ENCODE measurements at places on chromosomes 13 and 19.

DNA sequence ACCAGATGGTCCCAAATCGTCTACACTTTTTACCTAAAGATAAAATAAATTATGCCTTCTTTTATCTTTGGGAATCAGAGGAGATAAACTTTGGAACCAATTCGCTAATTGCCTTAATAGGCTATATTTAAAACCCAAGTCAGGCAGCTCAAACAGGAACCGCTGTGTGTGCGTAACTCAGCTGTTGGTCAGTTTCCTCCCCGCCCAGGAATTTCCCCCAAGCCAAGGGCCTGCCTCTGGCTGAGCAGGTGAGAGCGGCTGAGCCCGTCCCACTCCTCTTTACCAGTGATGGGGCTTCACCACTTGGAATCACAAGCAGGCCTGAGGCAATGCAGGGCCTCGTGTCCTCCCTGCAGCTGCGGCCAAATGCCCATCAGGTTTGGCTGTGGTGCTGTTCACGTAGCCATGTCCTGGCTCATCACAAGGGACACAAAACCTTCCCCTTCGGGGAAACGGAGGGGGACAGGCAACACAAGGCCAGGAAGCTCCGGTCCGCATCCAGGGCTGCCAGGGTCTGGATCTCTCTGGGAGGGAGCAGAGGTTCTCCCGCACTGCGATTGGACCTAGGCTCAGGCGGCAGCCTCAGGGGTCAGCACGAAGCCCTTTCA is 503 bp upstream of the SLC7A9 start:
- DNase-seq = no peak

DNA sequence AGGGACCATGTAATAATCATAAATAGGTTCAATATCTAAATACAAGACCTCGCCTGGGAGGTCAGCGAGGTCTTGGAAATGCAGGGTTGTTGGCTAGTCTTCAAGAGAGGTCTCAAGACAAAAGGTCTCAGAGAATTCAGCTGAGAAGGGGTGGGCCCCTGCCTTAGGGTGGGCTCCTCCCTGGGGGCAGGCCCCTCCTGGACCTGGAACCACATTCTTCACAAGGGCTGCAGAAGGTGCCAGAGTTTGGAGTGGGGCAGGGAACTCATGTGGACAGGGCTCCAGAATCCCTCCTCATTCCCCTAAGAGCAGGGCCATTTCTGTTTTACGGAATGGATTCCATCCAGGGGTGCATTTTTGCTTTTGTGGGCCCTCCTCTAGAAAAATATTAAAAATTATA is 10.2 kb downstream of the CEACAM18 start:
- no peak for DNase-seq

DNA sequence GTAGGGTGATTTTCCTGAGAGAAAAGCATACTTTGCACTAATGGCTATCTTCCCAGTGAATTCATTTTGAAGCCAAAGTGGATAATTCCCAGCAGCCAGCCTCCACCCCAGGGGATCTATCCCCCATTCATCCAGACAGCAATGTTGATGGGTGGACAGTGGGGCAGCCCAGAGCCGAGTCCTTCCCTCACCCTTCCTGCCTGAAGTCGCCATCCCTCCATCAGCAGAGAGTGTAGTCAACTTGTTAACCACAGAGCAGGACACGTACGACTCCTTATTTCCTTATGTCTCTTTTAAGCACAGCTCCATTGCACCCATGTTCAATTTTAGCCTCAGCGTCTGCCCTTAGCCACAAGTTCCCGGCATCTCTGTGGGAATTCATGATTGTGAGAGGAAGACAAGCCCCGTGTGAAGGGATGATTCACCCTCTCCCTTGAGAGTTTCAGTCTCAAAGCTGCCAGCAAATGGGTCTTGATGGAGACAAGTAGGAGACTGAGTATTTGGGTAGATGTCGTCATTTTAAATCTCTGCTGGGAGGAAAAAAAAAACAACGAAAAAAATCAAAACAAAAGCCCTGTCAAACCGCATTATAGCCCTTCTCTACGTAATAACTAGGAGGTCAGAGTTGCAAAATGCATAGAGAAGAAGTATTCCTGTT is 58.3 kb upstream of the MEDAG start:
- DNase-seq = no peak

- DNase-seq = no peak
These were observed 277.1 kb downstream of the KLF5 start for GRCh38 chr13:73335944-73336343.

GRCh38 chr19:51977346-51977745 is 9.3 kb downstream of the ZNF350 start:
- DNase-seq = no peak

GRCh38 chr19:31406106-31406505 is 56.9 kb upstream of the TSHZ3 start:
- no peak for DNase-seq

GRCh38 chr13:37379841-37380240 is 218.7 kb downstream of the POSTN start:
- DNase-seq = no peak

- DNase-seq = no peak
These were observed 182.7 kb upstream of the TSC22D1 start for GRCh38 chr13:44758630-44759383.

DNA sequence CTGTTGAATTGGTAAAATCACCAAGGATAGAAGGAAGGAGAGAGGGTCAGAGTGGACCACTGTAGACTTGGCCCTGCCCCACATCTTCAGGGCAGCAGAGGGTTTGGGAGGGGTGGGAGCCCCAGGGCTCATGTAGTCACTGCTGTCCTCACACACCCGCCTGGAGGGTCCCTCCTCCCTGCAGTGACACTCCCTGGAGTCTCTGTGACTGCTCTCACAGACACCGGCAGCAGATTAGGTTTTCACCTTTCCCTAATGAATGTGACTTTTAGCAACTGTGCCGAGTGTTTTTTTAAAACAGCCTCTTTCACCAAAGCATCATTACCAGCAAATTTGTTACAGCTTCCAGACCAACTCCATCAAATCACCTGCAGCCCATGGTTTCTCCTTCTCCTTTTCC is 45.7 kb upstream of the CCNE1 start:
- DNase-seq = no peak

GRCh38 chr13:95749545-95749944 is 72.6 kb downstream of the DNAJC3 start:
- no peak for DNase-seq

DNA sequence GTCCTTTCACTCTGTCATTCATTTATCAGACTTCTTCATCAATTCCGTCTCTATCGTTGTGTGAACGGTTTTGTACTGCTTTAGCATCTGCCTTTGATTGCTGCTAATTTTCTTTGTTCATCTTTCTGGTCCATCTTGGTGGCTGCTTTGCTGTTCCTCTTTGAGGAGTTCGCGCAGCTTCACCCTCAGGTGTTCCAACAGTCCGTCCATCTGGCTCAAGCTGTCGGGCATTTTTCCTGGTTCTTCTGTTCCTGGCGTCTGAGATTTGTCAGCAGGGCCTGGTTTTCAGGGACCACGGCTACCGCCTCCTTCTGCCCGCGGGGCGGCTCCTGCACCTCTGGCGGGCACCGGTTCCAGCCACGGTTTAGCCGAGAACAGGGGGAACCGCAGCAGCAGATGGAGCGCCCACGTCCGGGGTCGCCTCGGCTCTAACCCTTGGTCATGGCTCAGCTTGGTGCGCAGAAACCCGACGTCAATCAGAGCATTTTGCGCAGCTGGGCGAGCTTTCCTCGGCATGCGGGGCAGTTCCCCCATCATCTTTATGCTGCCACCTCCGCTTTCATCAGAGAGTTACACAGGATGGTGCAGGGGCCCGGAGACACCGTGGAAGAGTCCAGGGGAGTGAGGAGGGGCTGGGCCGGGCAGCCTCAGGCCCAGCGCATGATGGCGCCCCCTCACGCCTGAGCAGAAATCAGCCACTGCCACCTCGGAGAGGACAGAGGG is 89.5 kb downstream of the ZNF100 start:
- no peak for DNase-seq

DNA sequence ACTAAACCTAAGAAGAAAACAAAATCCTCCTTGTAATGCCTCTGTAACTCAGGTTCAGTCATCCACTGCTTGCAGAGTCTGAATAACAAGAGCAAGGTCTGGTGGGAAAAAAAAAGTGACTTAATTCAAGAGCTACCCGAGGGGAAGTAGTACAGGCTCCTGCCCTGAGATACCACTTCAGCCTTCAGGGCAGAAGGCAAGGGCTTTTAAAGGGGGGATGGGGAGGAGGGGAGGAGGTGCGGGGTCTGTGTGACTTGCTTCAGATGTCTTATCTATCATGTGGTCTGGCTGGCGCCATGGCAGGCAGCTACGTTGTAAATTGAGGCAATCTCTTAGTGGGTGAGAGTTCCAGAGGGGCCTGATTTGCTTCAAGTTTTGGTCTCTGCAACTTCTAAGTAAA is 66.7 kb downstream of the LRRC63 start:
- no peak for DNase-seq

GRCh38 chr13:75092143-75092542 is 389.8 kb downstream of the TBC1D4 start:
- DNase-seq = no peak

- DNase-seq = no peak
These were observed 7.0 kb downstream of the PLVAP start for GRCh38 chr19:17370026-17370587.

DNA sequence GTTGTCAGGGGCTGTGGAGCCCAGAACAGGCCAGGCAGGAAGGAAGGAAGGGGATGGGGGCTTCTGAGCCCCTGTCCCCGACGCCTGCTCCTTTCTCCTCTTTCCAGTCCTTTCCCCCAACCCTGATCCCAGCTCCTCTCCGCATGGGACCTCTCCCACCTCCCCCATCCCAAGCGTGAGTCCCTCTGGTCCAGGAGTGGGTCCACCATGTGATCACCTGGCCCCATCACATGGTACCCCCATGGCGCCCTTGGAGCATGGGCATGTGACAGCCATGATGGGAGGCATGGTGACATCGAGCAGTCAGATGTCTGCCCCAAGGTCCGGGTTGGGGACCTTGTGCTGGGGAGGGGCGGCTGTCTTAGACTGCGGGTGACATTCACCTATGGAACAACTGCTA is 9.2 kb downstream of the RYR1 start:
- no peak for DNase-seq

Data from immature natural killer cell (primary cell).